ENCODE measurements at places on chromosomes 1 and 21. TPM values are rescaled to one million over a fixed set of nuclear protein-coding genes. Genes with fewer than 3 reads are reported as not detected.

Gene SAMSN1
- total RNA-seq, result not detected

Gene LCA5L
- 1.0 TPM for total RNA-seq

Gene ABCB10
- 16.8 TPM for total RNA-seq

Gene RBM11
- not detected for total RNA-seq

Gene TNFSF4
- total RNA-seq, result 1.7 TPM

Gene LCE1E
- not detected for total RNA-seq

Gene FOXD2
- total RNA-seq, result 0.16 TPM

Gene NBPF19
- total RNA-seq, result 9.9 TPM

Gene TRPM2
- total RNA-seq, result not detected

Gene IRF2BP2
- 56.4 TPM for total RNA-seq

Gene GJA5
- 19.4 TPM for total RNA-seq

Gene RNASEL
- 4.4 TPM for total RNA-seq

Gene LMOD1
- 19.0 TPM for total RNA-seq

Gene HYI
- total RNA-seq, result 40.9 TPM

Gene OR2T33
- 0.16 TPM for total RNA-seq

- H3K4me3 ChIP-seq, result no peak overlapping the region
- H3K27me3 ChIP-seq, result peaks cover 26% of the 10 kb centered on the region
- H3K4me1 ChIP-seq, result peaks cover 18% of the 10 kb centered on the region
- H3K27ac ChIP-seq, result no peak overlapping the region
Observed at GRCh38 chr1:20442920-20443625, 42.9 kb downstream of the CAMK2N1 start.

DNA sequence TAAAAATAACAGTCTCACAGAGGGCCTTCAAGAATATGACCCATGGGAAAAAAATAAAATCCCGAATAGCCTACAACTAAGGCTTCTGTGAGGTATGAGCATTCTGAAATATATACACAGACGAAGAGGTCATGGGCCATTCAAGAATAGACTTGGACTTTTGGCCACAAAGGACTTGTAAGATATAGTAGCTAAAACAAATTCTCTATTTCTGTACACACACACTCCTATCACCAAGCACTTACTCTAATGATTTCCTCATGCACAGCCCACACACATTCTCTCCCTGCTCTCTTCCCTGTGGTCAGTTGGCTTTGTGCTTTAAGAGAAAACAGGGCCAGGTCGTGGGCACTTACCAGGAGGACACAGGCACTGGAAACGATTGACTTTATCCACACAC, 69.7 kb upstream of the ADAM30 start:
- H3K4me1 ChIP-seq, result peaks cover 50% of the 10 kb centered on the region
- peaks cover 44% of the 10 kb centered on the region for H3K36me3 ChIP-seq
- no peak for DNase-seq
- H3K4me3 ChIP-seq, result no peak overlapping the region
- peaks cover 2% of the 10 kb centered on the region for H3K27me3 ChIP-seq
- H3K27ac ChIP-seq, result peak overlapping the region; percentile 67

DNA sequence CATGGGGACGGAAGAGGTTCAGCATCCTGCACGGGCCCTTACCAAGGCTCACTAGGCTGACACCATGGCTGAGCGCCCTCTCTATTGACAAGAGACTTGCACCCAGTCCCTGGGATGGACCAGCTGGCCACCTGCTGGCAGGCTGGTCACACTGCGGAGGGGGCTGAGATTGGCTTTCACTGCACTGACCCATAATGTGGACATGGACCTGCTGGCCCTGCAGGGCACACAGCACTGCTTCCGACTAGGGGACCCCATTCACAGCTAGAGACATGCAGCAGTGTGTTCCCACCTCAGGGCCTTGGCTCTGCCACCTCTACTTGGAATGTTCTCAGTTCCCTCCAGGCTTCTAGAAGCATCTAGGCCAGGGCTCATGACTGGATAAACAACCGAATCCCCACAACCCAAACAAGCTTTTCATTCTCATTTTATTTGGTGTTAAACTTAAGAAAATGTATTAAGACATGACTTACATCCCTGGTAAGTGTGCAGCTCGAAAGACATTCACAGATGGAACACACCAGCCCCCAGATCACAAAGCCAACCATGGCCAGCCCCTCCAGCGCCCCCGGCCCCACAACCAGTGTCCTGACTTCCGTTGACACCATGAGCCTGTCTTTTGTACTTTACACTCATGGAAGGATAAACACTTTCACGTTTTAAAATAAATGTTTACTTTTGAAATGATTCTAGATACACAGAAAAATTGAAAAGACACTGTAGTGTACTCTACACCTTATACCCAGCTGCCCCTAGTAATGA, 9.3 kb upstream of the SRARP start:
- peak; percentile 50 for DNase-seq
- H3K27ac ChIP-seq, result no peak overlapping the region
- no peaks in the 10 kb centered on the region for H3K36me3 ChIP-seq
- no peaks in the 10 kb centered on the region for H3K4me1 ChIP-seq

- H3K4me1 ChIP-seq, result peaks cover 6% of the 10 kb centered on the region
- no peak overlapping the region for H3K4me3 ChIP-seq
- H3K27me3 ChIP-seq, result peaks cover 2% of the 10 kb centered on the region
- no peak overlapping the region for H3K27ac ChIP-seq
- peaks cover 40% of the 10 kb centered on the region for H3K36me3 ChIP-seq
- DNase-seq, result no peak
Observed at GRCh38 chr1:97508653-97509218, 412.1 kb downstream of the DPYD start.

GRCh38 chr1:199855580-199855979, 171.9 kb upstream of the NR5A2 start:
- peak overlapping the region; percentile 11 for H3K4me3 ChIP-seq
- peaks cover 10% of the 10 kb centered on the region for H3K36me3 ChIP-seq
- no peaks in the 10 kb centered on the region for H3K27me3 ChIP-seq
- peak; percentile 87 for DNase-seq
- peak overlapping the region; percentile 70 for H3K27ac ChIP-seq

DNA sequence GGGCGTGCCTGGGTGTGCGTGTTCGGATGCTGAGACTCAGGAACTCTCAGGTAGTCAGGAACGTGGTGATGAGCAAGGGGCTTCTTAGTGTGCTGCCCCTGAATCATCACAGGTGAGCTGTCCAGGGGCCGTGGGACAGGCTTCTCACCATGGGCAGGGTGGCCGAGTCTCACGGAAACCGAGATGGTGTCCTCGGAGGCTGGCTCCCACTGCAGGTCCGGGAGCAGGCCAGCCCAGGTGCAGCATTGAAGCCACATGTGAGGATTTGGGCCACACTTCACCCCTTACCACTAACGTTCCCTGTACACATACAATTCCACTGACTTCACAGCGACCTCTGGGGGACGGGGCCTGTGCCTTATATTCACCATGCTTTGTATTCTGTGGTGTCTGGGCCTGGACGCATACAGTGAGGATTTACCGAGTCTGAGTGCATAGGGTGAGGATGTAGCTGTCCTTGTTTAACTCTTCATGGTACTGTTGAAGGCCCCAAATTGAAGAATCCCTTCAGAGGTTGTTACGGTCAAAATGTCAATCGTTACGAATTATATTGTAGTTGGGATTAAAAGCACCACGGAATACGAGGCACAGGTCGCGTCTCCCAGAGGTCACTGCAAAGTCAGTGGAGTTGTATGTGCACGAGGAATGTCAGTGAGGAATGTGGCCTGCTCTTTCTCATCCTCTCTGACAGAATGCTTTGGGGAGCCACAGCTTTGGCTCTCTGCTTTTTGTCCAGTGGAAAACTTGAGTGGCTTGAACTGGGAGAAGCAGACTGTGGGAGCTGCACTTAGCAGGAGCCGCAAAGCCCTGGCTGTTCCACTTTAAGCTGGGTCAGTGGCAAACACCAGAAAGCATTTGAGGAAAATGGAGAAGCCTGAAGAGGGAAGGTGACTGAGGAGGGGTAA, 95.3 kb downstream of the MTR start:
- peaks cover 1% of the 10 kb centered on the region for H3K27me3 ChIP-seq
- DNase-seq, result no peak
- H3K27ac ChIP-seq, result no peak overlapping the region
- H3K4me1 ChIP-seq, result peaks cover 20% of the 10 kb centered on the region

GRCh38 chr1:110879758-110880606, 7.0 kb downstream of the CD53 start:
- H3K4me1 ChIP-seq, result no peaks in the 10 kb centered on the region
- H3K27ac ChIP-seq, result no peak overlapping the region
- no peaks in the 10 kb centered on the region for H3K27me3 ChIP-seq
- H3K36me3 ChIP-seq, result no peaks in the 10 kb centered on the region
- DNase-seq, result no peak
- H3K4me3 ChIP-seq, result no peak overlapping the region

- peaks cover 55% of the 10 kb centered on the region for H3K4me1 ChIP-seq
- peak; percentile 86 for DNase-seq
- peak overlapping the region; percentile 73 for H3K27ac ChIP-seq
- no peaks in the 10 kb centered on the region for H3K27me3 ChIP-seq
- H3K36me3 ChIP-seq, result peaks cover 69% of the 10 kb centered on the region
- H3K4me3 ChIP-seq, result peak overlapping the region; percentile 11
Observed at GRCh38 chr1:169874229-169874628, 19.5 kb downstream of the SCYL3 start.

DNA sequence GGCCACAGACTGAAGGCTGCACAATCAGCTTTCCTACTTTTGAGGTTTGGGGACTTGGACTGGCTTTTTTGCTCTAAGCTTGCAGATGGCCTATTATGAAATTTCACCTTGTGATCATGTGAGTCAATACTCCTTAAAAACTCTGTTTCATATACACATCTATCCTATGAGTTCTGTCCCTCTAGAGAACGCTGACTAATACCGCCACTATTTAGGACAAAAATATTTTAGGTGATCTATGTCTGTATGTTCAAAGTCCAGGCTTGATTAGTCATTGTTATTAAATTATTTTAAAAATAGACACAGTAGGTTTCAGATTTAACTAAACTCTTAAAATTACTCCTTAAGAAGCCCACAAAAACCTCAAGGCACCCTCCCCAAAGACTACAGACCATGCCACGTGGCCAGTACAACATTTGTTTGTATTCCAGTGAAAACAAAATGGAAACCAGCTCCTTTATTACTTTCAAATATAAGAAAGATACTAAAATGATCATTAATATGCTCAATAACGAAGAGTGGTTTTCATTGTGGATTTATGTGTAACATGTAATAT, 63.1 kb downstream of the TMPRSS15 start:
- no peaks in the 10 kb centered on the region for H3K27me3 ChIP-seq
- H3K4me3 ChIP-seq, result no peak overlapping the region
- no peaks in the 10 kb centered on the region for H3K4me1 ChIP-seq
- no peak for DNase-seq
- no peaks in the 10 kb centered on the region for H3K36me3 ChIP-seq
- H3K27ac ChIP-seq, result no peak overlapping the region

- no peak overlapping the region for H3K27ac ChIP-seq
- H3K27me3 ChIP-seq, result peaks cover 3% of the 10 kb centered on the region
- H3K4me1 ChIP-seq, result peaks cover 34% of the 10 kb centered on the region
- H3K4me3 ChIP-seq, result no peak overlapping the region
Observed at GRCh38 chr1:18972531-18972930, 16.1 kb upstream of the IFFO2 start.

DNA sequence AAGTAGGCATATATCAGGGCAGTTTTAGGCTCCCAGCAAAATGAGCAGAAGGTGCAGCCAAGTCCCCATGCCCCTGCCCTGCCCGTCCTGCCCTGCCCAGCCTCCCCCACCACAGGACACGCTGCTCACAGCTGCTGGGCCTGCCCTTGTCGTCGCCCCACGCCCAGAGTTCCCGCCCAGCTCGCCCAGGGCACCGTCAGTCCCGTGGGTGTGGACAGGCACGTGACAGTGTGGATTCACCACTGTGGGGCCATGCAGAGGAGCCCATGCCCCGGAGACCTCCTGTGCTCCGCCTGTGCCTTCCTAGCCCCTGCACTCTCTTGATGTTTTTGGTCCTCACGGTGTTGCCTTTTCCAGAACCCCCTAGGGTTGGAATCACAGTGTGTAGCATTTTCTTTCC, 7.0 kb downstream of the FAAP20 start:
- no peaks in the 10 kb centered on the region for H3K36me3 ChIP-seq
- no peak overlapping the region for H3K4me3 ChIP-seq
- no peaks in the 10 kb centered on the region for H3K4me1 ChIP-seq
- H3K27me3 ChIP-seq, result no peaks in the 10 kb centered on the region

DNA sequence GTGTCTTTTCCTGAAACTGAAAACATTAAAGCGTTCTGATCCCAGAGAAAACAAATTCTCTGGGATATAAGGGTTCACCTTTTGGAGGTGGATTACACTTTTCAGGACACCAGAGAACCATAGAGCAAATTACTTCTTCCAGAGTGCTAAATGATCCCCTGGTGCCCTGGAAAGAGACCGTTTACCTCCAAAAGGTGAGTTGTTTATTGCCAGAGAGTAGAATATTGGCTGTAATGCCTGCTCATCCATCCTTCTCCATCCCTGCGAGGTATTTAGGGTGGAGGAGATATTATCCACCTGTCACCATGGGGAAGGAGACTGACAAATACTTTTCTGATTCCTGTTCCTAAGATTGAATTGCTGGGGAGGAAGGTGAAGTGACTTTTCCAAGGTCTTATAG, 30.4 kb downstream of the PBX1 start:
- no peak for DNase-seq
- H3K27me3 ChIP-seq, result no peaks in the 10 kb centered on the region
- H3K36me3 ChIP-seq, result peaks cover 22% of the 10 kb centered on the region
- H3K4me3 ChIP-seq, result peak overlapping the region; percentile 76

- H3K36me3 ChIP-seq, result no peaks in the 10 kb centered on the region
- peaks cover 47% of the 10 kb centered on the region for H3K4me1 ChIP-seq
- H3K4me3 ChIP-seq, result peak overlapping the region; percentile 25
Observed at GRCh38 chr1:108828074-108828961, 28.6 kb downstream of the AKNAD1 start.

- no peak overlapping the region for H3K27ac ChIP-seq
- no peaks in the 10 kb centered on the region for H3K36me3 ChIP-seq
- no peak for DNase-seq
- no peaks in the 10 kb centered on the region for H3K4me1 ChIP-seq
- H3K27me3 ChIP-seq, result no peaks in the 10 kb centered on the region
Observed at GRCh38 chr1:234288946-234289345, 84.3 kb upstream of the COA6 start.

- no peak for DNase-seq
- peaks cover 8% of the 10 kb centered on the region for H3K27me3 ChIP-seq
- H3K36me3 ChIP-seq, result no peaks in the 10 kb centered on the region
- H3K4me1 ChIP-seq, result no peaks in the 10 kb centered on the region
- no peak overlapping the region for H3K27ac ChIP-seq
Observed at GRCh38 chr1:9843576-9843945, 19.8 kb upstream of the CLSTN1 start.

GRCh38 chr1:27476237-27476636, 13.7 kb downstream of the WASF2 start:
- H3K27ac ChIP-seq, result no peak overlapping the region
- peaks cover 25% of the 10 kb centered on the region for H3K4me1 ChIP-seq
- H3K4me3 ChIP-seq, result no peak overlapping the region
- DNase-seq, result no peak
- H3K27me3 ChIP-seq, result no peaks in the 10 kb centered on the region

Data from HFFc6 (cell line).